ENCODE measurements at places on chromosomes 2 and 18. TPM values are rescaled to one million over a fixed set of nuclear protein-coding genes. Genes with fewer than 3 reads are reported as not detected.

GRCh38 chr18:11494107-11494506, 115.3 kb upstream of the SLC35G4 start:
- ATAC-seq = no peak

- ATAC-seq = no peak
Observed at GRCh38 chr2:229153951-229154350, 117.1 kb downstream of the PID1 start.

- ATAC-seq = no peak
Observed at GRCh38 chr18:58456625-58457024, 172.3 kb downstream of the ALPK2 start.

DNA sequence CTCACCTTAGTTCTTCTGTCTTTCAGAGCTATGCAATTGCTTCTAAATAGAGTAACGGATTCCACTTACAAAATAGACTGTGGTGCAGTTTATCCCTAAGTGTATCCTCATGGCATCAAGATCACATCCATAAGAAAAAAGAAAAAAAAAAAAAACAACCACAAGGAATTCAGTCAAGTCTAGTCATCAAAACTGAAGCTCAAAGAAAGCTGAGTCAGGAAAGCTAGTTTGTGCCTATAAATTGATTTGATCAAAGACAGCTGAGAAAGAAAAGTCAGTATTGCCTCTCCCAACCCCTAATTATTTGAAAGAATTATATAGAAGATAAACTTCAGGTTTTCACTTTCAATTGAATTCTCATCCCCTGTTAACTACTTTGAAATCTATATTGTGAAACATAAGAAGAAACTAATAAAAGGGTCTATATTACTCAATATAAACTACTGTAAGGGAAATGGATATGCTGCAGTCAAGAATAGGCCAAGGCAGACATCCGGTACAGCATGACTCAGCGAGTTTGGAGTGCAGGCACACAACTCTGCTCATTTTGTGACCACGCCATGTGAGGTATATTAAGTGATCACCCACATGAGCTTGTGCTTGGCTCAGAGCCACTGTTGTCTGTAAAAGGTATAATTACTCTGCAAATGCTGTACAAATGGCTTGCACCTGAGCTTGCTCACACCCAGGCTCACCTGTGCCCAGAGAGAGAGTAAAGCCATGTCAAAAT, 568.1 kb upstream of the CRIM1 start:
- no peak for ATAC-seq

GRCh38 chr2:25738383-25739343, 65.3 kb upstream of the DTNB start:
- no peak for ATAC-seq

- no peak for ATAC-seq
Observed at GRCh38 chr2:41872646-41873045, 175.2 kb upstream of the PKDCC start.

GRCh38 chr2:181656450-181657291, at the start of gene CERKL:
TSS of gene CERKL (minus strand) at chr2:181657105. CDS start at chr2:181657006, 99 bp downstream.
- ATAC-seq = peak; percentile 71

The ANKRD30BL gene
- total RNA-seq = not detected
